T-cell (primary cell): ENCODE measurements at places on chromosomes 16 and 17.

DNA sequence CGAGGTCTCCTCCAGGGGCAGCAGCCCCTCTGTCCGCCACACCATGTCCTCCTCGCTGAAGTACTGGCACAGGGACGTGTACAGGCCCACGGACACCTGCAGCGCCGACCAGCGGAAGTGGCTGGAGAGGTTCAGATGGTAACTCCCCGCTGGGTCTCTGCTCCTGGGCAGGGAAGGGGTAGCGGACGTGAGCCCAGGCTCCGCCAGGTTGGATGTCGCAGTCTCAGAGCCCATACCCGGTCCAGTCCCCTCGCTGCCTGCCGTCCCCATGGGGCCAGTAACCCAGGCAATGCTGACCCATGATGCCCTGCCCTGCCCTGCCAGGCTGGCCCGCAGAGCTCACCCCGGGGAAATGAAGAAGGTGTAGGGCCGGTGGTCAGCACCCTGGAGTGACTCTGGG is 33.2 kb downstream of the PKD1 start:
- DNase-seq: no peak

GRCh38 chr16:12829096-12829888 is 25.6 kb upstream of the CPPED1 start:
- DNase-seq: no peak

- DNase-seq: peak; percentile 83
Observed at GRCh38 chr17:73429440-73430164, 117.8 kb upstream of the CDC42EP4 start.

DNA sequence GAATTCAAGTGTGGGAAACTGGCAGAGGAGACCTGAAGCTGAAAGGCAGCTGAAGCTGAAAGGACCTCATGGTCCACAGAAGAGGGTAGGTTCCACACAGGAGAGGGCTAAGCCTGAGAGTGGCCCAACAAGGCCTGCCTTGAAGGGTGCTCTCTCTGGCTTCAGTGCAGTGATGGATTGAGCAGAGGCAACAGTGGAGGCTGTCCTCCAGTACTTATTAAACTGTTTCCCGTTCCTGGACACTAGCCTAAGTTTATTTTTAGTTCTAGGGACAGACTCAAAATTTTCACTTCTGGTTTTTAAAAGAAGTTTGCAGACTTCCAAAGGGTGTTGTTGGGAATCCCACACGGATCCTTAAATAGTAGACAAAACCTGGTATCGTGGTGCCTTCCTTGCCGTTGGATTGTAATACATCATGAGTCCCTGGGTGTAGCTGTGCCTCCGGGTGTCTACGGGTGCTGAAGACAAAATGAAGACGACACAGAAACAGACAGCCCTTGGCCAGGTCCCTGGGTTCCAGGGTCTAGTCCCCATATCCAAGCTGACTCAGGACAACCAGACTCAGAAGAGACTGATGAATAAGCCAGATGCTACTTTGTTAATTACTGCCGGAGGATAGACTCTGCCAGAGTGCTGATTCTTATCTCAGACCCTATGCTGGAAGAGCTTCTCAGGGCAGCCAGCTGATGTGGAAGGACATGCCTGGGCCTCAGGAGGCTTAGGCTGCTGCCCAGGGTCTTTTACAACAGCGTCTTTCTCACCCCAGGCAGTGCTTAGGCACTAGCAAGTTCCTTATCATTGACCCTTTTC is 7.1 kb upstream of the CMTM4 start:
- DNase-seq: no peak

DNA sequence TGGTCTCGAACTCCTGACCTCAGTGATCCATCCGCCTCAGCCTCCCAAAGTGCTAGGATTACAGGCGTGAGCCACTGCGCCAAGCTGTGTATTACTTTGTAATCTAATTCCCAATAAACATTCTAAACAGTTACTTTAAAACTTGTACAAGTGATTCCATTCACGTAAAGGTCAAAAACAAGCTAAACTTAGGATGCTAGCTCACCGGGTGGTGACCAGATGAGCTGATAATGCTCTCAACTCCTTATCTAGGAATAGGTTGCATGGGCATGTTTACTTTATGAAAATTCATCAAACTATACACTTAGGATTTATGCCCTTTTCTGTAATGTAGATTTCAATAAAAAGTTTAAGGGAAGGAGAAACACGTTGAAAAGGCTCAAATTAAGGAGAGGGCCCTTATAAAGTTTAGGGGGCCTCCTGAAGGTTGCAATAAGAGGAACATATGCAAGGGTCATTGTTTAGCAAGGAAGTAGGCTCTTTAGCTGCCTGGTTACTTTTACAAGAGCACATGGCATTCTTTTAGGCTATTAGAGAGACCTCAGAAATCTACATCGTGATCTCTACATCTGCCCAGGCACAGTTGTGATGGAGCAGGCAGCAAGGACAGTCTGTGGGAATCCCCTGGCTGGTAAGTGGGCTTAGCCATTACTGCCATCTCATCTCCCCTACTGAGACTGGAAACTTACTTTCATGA is 13.3 kb downstream of the CDR2 start:
- no peak for DNase-seq

GRCh38 chr17:67244431-67245072 is 444 bp downstream of the HELZ start:
- no peak for DNase-seq

DNA sequence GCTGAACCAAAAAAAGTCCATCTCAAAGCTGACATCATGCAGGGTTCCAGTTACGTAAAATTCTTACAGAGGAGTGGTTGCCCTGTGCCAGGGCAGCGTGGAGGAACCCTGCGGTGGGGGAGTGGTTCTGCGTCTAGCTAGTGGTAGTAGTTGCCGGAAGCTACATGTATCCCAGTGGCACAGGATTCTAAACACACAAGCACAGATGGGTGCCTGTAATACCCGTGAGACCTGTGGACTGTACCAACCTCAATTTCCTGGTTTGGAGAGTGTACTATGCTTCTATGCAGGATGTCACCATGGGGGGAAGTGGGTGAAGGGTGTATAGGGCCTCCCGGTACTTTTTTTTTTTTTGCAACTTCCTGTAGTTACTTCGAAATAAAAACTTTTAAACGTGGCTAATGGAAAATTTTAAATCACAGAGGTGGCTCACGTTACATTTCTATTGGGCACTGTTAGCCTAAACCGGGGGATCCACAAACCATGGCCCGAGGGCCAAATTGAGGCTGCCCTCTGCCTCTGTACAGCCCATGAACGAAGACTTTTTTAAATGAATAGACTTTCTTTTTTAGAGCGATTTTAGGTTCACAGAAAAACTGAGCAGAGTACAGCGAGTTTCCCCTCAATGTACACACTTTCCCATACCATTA is 38.5 kb downstream of the TBC1D16 start:
- DNase-seq: peak; percentile 86

GRCh38 chr16:27973678-27974077 is 89.8 kb downstream of the GSG1L start:
- no peak for DNase-seq

- no peak for DNase-seq
Observed at GRCh38 chr16:85536073-85536410, 77.1 kb upstream of the GSE1 start.

- DNase-seq: no peak
Observed at GRCh38 chr17:42009170-42009569, 8.1 kb downstream of the DNAJC7 start.

- DNase-seq: no peak
Observed at GRCh38 chr17:59846394-59847165, 46.2 kb downstream of the TUBD1 start.
